Esophagus squamous epithelium (tissue), 5 donors: ENCODE measurements at places on chromosomes 1 and 21.

GRCh38 chr1:70874063-70874462, 173.6 kb downstream of the PTGER3 start:
- no peak for DNase-seq

DNA sequence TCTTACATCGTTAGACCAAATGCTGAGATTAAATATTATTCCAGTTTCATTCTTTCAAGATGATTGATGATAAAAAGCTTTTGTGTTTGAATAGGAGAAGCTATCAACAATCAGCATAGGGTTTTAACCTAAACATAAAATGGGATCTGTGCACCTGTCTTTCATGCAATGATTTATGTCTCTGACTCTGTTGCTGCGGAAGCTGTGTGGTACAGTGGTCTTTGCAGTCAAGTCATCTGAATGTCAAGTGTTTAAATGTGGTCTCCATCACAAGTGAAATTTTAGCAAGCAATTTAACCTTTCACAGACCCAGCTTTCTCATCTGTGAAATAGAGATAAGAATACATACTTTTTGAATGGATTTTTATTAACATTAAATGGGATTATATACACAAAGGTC, 107.2 kb downstream of the PLPPR5 start:
- DNase-seq = no peak

GRCh38 chr1:42461196-42461595, 1.9 kb upstream of the CCDC30 start:
- DNase-seq = no peak

GRCh38 chr1:214912127-214912526, 170.4 kb upstream of the KCNK2 start:
- no peak for DNase-seq

- DNase-seq = no peak
Measured at GRCh38 chr1:59057211-59057694, 239.6 kb upstream of the FGGY start.
